Stomach (tissue), 19 donors: ENCODE measurements at places on chromosomes 7 and 10. TPM values are rescaled to one million over a fixed set of nuclear protein-coding genes. Genes with fewer than 3 reads are reported as not detected.

DNA sequence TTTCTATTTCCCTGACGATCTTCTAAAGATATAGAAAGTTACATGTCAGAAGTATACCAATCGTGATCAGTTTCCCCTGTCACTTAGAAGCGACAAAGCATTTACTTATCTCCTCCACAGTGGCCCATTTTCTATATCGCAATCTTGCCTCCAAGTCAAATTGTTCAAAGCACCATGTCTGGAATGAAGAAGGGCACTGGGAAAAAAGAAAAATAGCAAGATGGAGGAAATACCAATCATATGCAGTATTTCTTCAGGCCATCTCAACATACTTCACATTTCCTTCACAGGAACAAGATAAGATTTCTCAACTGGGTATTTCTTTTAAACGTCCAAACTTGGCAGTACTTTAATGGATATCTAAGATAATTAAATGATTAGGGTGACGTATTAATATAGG is 63.3 kb upstream of the IL6 start:
- no peak for DNase-seq

DNA sequence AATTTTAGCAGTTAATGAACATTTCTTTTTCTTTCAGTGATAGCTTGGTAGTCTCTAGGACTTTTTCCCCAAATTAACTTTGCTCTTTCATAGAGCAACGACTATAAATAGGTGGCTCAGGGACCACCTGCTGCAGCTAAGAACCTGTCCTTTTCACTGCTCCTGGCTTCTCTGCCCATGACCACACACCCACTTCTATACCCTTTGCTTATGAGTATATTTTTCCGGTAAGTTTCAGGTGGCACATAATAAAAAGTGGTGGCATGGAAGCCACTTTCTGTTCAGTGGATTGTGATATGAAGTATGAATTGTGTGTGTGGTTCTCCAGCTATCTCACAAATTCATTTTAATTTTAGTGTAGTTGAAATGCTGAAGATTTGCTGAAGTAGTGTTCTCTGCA is 1.2 kb downstream of the ING3 start:
- DNase-seq: no peak

Gene SPDYE3
- total RNA-seq: not detected

Gene TRIM73
- total RNA-seq: 22.8 TPM
